ENCODE measurements at places on chromosomes 5 and 9. TPM values are rescaled to one million over a fixed set of nuclear protein-coding genes. Genes with fewer than 3 reads are reported as not detected.
A peak's percentile ranks its signal among the peaks of the same experiment; 100 is the strongest.

DNA sequence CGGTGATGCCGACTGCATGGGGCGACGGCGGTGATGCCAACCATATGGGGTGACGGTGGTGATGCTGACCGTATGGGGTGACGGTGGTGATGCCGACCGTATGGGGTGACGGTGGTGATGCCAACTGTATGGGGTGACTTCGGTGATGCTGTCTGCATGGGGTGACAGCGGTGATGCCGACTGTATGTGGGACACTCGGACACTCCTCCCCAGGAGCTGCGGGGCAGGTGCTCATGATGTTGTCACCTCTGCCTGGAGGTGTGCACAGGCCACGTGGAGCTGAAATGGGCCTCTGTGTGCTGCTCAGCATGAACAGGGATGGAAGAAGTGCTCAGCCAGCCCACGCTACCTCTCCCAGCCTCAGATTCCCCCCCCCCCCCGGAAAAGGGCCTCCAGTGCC lies 171.8 kb downstream of the OLFM1 start:
- H3K36me3 ChIP-seq = no peaks in the 10 kb centered on the region
- H3K4me1 ChIP-seq = peaks cover 3% of the 10 kb centered on the region
- H3K4me3 ChIP-seq = no peak overlapping the region
- peaks cover 2% of the 10 kb centered on the region for H3K27me3 ChIP-seq

TEX48 gene
- total RNA-seq = not detected

DNA sequence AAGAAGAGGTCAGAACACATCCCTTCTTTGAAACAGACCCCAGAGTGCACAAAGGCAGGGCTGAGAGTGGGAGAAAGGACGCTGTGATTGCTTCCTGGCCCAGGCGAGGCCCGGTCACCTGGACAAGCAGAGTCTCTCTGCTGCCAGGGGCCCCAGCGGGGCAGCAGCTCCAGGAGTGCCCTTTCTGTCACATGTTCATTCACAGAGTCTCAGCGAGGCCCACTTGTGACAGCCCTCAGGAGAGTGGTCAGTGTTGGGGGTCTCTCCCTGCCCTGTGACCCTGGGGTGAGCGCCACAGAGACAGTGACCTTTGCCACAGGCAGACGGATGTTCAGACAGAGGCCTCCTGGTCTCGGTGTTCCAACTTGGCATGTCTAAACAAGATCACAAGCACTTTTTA lies 130.2 kb upstream of the IRX4 start:
- no peak overlapping the region for H3K27ac ChIP-seq
- H3K27me3 ChIP-seq = no peaks in the 10 kb centered on the region
- DNase-seq = no peak
- no peaks in the 10 kb centered on the region for H3K4me1 ChIP-seq
- no peak overlapping the region for H3K4me3 ChIP-seq

PLAC8L1 gene
- total RNA-seq = not detected

DNA sequence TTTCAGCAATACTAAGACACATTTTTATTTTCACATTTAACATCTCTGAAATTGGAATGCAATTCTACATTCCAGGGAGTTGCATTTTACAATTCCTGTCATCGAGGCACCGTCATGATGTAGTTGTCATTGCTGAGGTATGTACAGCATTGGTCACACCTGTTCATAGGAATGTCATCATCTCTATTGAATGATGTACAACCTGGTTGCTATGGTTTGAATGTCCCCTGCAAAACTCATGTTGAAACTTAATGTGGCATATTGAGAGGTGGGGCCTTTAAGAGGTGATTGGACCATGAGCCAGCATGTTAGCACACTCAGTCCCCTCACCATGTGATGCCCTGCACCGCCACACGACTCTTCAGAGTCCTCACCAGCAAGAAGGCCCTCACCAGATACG lies 103.1 kb downstream of the CEMIP2 start:
- H3K27ac ChIP-seq = no peak overlapping the region
- H3K36me3 ChIP-seq = no peaks in the 10 kb centered on the region
- no peak for DNase-seq
- no peak overlapping the region for H3K4me3 ChIP-seq

DNA sequence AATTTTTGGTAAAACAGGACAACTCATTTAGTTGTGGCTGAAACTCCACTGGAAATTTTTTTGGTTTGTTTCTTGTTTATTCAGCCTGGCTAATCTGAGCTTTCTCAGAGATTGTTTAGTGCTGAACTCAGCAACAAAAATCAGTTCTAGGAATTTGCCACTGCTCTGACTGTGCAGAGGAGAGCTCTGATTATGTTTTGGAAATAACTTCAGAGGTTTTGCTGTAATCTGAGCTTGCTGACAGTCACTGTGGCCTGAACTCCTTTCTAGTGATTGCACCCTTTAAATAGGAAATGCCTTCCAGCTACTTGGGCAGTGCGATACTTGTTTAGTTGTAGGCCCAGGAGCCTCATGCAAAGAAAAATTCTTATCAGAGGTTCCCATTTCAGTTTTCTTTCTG lies 60.2 kb downstream of the OSTF1 start:
- no peak for DNase-seq
- H3K27me3 ChIP-seq = no peaks in the 10 kb centered on the region
- H3K4me1 ChIP-seq = peaks cover 70% of the 10 kb centered on the region
- H3K27ac ChIP-seq = no peak overlapping the region
- peaks cover 51% of the 10 kb centered on the region for H3K36me3 ChIP-seq

GARIN3 gene
- not detected for total RNA-seq

DNA sequence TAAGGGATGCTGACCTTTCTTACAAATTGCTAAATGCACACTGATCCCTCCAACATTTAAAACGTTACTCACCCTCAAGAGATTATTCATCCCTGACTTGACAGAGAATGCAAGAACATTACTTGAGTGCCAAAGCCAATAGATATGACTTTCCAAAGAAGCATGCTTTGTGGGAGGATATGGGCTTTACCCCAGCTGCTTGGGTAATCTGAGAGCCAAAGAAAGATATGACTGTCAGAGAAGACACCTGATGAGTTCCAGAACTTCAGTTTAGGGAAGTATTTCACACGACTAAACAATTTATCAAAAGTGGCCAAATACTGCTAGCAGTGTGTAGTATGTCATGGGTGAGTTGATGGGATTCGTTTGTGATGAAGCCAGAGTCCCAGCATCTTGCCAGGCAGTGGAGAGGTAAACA lies 7.4 kb upstream of the SPDL1 start:
- no peak overlapping the region for H3K4me3 ChIP-seq
- DNase-seq = peak; percentile 27
- no peaks in the 10 kb centered on the region for H3K27me3 ChIP-seq
- no peak overlapping the region for H3K27ac ChIP-seq

KIF20A gene
- total RNA-seq = 0.81 TPM

- no peaks in the 10 kb centered on the region for H3K4me1 ChIP-seq
- H3K36me3 ChIP-seq = no peaks in the 10 kb centered on the region
- H3K4me3 ChIP-seq = no peak overlapping the region
These were observed 14.1 kb upstream of the SLC9A3 start for GRCh38 chr5:538271-538771.

DNA sequence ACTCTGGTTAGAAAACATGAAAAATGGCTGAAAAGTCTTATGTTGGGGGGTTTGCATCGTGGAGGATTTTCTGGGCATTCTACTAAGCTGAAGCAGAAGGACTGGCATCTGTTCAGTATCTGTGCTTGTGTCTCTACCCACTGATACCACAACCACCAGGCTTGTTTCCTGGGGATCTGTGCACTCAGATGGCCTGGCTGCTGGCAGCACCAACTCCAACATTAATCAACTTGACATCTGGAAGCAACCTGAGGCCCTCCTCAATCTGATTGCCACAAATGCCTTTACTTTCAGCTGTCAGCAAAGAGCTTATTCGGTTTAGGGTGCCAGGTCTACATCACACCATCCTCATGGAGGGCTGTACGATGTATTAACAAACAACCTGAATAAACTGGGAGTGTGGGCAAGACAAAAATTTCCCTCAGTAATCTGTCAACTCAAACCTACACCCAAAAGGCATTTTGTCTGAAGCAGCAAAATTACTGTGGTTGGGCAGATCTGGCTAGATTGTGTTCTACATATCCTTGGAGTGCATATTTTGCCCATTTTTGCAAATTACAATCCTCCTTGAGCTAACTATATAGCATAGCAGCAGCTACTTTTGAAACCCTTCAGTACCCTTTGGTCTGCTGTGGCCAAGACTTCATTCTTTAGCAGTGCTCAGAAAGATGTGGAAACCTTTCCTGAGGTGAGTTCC lies 74.6 kb downstream of the FOXD1 start:
- peaks cover 77% of the 10 kb centered on the region for H3K27me3 ChIP-seq
- no peak overlapping the region for H3K4me3 ChIP-seq

- no peak for DNase-seq
- H3K27ac ChIP-seq = no peak overlapping the region
- no peak overlapping the region for H3K4me3 ChIP-seq
- no peaks in the 10 kb centered on the region for H3K27me3 ChIP-seq
These were observed 105.6 kb downstream of the NIPBL start for GRCh38 chr5:36982146-36982545.

DNA sequence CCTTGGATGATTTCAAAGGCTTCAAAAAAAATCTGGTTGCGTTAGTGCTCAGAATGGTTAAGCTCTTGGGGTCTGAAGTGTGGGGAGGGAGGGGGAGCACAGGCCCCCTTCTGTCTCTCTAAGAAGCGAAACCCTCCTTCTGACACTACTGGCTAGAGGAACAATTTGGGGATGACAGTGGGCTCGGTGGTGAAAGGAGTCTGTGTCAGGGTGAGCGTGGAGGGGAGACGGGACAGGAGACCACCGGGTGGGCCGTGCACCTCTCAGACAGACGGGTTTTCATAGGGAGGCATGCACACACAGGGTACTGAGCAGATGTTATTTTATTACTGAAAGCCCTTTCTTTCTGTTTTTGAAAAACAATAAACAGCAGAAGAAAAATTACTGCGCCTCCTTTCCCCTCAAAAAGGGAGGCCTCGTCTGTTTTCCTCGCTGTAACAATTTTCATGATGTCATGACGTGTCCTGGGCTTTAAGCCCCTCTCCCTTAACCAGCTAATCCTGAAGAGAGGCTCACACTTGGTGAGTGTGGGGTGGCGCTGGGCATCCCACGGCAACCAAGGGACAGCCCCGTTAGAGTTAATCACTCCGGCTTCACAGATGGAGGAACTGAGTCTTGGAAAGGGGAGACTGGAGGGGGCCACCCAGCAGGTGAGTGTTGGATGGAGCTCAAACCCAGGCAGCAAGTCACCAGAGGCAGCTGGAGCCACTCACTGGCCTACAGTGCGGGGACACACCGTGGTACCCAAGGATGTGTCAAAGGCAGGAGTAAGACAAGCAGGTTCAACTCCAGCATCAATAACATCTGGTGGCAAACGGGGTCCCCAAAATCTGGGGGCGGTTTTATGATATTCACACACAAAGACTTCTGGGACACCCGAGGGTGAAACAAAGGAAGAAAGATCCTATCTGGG lies 53.4 kb downstream of the PTCH1 start:
- peaks cover 16% of the 10 kb centered on the region for H3K4me1 ChIP-seq
- H3K27me3 ChIP-seq = peaks cover 4% of the 10 kb centered on the region
- no peak for DNase-seq
- peaks cover 12% of the 10 kb centered on the region for H3K36me3 ChIP-seq
- peak overlapping the region; percentile 44 for H3K4me3 ChIP-seq

KIF24 gene
- total RNA-seq = 1.6 TPM

DNA sequence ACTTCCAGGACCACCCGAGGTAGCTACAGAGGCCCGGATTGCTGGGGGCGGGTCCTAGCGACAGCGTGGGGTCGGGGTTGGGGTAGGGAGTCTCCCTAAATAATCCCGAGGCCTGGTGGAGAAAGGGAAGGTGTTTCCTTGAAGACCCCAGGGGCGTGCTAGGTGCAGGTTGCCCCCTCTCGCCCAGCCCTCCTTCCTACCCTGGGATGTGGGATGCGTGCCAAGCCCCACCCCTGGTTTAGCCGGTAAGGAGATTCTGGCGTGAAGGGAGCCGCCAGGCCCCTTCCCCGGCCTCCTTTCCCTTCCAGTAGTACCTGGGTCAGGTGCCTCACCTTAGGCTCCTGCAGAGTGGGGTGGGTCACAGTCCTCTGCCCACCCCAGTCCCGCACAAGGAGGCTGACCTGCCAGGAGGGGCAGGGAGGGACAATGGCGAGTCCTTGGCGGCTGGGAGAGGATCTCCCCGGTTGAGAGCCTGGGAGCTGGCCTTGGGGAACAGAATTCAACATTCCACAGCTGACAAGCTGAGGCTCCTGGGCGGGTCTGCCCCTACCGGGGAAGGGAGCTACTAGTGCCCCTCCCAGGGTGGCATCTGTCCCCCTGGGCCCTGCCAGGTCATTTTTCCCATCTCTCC lies 674 bp downstream of the TSPAN17 start:
- peak overlapping the region; percentile 81 for H3K27ac ChIP-seq
- peaks cover 3% of the 10 kb centered on the region for H3K36me3 ChIP-seq
- no peaks in the 10 kb centered on the region for H3K27me3 ChIP-seq
- H3K4me3 ChIP-seq = peak overlapping the region; percentile 86
- DNase-seq = peak; percentile 60

- H3K27me3 ChIP-seq = no peaks in the 10 kb centered on the region
- H3K4me3 ChIP-seq = no peak overlapping the region
- no peak for DNase-seq
- no peak overlapping the region for H3K27ac ChIP-seq
These were observed 264.4 kb downstream of the HTR1A start for GRCh38 chr5:63697811-63698210.

GLRA1 gene
- total RNA-seq = not detected

DNA sequence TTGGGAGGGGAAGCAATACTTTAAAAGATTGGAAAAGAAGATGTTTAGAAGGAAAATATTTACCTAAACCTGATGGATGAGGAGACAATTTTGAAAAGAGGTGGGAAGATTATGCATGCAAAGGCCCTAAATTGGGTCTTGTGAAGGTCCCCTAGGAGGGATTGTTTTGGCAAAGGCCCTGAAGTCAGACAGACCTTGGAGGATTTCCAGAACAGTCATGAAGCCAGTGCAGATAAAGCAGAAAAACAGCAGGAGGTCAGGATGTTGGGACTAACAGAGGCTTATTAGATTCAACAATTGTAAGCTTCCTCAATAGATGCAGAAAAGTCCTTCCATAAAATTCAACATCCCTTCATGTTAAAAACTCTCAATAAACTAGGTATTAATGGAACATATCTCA lies 361.0 kb upstream of the CDH6 start:
- H3K27ac ChIP-seq = peak overlapping the region; percentile 15
- H3K4me1 ChIP-seq = peaks cover 5% of the 10 kb centered on the region
- no peak overlapping the region for H3K4me3 ChIP-seq
- H3K36me3 ChIP-seq = no peaks in the 10 kb centered on the region

DNA sequence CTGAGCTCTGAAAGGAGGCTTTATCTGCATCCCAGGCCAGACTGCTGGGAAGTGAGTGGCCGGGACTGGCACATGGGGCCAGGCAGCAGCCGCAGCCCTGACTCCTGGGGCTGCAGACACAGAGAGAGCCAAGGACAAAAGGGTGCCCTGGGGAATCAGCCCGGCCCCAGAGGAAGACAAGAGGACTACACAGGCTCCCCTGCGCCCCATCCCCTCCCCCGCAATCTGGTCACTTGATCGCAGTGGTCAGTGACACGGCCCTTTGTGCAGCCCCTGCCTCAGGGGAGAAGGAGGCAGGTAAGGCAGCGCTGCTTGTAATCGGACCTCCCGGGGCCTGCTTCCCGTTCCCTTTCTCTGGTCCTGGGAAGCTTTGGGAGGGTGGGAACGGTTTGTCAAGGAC lies 55.5 kb upstream of the FUBP3 start:
- H3K4me3 ChIP-seq = no peak overlapping the region
- no peaks in the 10 kb centered on the region for H3K36me3 ChIP-seq
- no peaks in the 10 kb centered on the region for H3K4me1 ChIP-seq
- no peaks in the 10 kb centered on the region for H3K27me3 ChIP-seq

SAXO1 gene
- total RNA-seq = 0.21 TPM
